ENCODE measurements at places on chromosomes 11 and 22.

- DNase-seq, result no peak
These were observed 186.8 kb downstream of the FAM181B start for GRCh38 chr11:82546661-82547557.

DNA sequence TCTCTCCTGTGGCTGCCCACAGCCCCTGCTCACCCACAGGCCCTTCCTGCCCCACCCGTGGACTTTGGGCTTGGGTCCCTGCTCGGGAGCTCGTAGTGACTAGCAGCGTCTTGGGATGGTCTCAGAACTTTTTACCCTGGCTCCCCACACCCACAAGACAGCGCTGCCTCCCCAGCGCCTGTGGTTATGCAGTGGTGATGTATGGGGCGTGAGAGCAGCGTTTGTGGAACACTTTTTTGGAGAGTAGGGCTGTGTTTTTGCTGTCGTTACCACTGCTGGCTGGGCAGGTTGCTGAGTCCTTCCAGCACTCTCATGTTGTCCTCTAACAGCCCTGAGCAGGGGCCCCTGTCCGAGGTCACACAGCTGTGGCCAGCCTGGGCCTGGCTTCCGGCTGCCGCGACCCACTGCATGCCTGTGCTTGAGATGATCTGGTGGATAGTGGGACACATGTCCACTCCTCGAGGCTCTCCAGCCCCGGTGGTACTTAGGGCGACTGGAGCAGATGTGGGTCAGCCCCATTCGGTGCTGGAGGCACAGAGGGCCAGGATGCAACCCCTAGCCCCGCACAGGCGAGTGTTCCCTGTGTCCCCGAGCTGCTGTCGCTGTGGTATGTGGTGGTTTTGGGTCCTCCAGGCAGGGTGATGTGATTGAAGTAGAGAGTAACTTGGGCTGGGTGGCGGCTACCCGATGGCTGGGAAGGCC, 7.1 kb upstream of the GRAMD4 start:
- DNase-seq, result peak; percentile 14

DNA sequence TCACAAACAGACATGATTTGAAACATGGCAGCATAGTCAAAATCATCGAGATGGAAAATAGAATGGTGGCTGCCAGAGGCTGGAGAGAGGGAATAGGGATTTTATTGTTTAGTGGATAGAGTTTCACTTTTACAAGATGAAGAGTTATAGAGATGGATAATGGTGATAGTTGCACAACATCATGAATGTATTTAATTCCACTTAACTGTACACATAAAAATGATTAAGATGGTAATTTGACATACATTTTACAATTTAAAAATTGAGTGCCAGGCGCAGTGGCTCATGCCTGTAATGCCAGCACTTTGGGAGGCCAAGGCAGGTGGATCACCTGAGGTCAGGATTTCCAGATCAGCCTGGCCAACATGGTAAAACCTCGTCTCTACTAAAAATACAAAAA, 21.2 kb downstream of the TTC28 start:
- DNase-seq, result no peak

GRCh38 chr22:48631288-48631863, 1196.3 kb downstream of the BRD1 start:
- DNase-seq, result no peak

GRCh38 chr22:38781033-38781432, 12.9 kb downstream of the DNAL4 start:
- no peak for DNase-seq

DNA sequence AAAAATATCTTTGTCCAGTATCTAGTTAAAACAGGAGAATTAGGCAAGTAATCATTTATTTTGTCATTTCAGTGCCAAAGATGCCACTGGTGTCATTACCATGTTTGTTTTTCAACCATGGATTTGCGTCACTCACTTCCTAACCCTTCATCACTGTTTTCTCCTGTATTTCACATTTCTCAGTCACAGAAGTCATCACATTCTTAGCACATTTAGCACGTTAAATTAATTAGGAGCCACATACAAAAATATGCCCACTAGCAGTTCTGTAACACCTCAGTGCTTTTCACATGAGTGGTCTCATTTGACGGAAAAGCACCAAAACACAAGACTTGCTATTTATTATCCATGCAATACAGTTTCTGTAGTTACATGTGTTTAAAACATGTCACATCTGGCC, 546.0 kb downstream of the METTL15 start:
- DNase-seq, result no peak

GRCh38 chr22:24413736-24414385, 13.5 kb upstream of the ADORA2A start:
- no peak for DNase-seq

DNA sequence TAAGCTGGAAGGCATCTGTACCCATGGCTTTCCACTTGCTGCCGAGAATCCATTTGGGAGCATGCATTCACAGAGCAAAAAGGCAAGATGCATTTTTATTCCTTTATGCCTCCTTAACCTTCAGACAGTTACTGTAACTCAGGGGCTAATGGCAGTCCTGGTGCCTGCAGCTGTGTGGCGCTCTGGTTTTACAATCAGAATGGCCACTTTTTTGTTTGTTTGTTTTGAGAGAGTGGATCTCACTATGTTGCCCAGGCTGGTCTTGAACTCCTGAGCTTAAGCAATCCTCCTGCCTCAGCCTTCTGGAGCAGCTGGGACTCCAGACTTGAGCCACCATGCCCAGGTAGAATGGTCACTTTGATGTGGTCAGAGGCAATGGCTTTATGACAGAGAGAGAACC, 101.8 kb downstream of the NAV2 start:
- DNase-seq, result no peak

DNA sequence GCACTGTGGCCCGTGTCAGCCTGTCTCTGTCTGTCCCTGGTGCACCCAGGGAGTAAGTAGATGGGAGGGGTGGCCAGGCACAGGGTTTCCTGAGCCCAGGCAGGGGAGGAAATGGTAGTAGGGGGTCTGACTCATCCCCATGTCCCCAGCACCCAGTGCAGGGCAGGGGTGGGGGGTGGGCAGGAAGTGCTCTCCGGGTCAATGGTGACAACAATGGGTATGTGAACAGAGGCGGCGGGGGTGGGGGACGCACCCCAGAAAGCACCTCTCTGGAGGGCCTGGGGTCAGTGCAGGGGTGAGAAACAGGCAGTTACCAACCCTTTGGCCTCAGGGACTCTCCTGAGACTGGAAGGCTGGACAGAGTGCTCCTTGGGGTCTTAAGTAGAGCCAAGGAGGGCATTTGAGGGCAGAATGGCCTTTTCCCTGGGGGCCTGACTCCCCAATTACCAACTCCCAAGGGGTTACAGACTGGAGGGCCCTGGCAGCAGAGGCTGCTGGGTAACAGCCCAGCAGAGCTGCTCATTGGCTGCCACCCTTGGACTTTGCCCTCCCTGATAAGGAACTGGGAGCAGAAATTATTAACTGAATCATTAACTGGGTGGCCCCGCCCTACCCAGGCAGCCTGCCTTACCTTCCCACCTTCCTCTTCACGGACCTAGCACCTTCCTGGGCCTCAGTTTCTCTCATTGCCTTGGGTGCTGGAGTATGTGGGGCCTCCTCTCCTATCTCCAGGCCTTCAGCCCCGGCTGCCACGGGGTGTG, 4.2 kb downstream of the MYRF start:
- no peak for DNase-seq

DNA sequence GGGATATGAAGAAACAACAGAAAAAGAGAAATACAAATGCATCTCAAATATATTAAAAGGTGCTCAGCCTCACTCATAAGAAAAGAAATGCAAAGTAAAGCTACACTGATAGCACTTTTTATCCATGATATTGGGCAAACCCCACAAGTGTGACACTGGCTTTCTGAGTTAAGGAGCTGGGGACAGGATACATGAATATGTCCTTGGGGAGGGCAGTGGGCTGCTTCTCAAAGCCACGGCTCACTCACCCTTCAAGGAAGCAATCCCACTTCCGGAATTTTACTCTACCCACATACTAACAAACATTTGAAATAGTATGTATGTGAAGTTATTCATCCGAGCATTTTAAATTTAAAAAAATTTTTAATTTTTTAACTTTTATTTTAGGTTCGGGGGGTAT, 41.1 kb upstream of the SLC22A12 start:
- DNase-seq, result no peak

- DNase-seq, result no peak
These were observed 49.5 kb downstream of the PAX6 start for GRCh38 chr11:31761636-31762035.

DNA sequence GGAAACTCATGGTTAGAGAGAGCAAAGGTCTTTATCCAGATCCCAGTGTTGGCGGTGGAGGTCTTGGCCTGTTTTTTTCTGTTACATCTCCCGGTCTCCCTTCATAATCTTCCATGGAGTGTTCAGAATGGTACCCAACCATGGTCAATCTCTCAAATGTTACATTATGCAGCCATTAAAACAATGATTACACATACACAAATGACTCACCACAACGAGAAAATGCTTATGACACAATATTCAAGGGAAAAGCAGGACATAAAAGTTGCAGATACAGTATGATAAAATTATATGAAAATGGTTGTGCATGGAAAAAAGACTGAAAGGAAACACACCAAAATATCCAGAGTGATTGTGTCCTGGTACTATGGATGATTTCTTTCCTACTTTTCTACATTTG, 17.8 kb upstream of the CSNK1E start:
- no peak for DNase-seq

- no peak for DNase-seq
These were observed 37.6 kb upstream of the UBASH3B start for GRCh38 chr11:122617926-122618325.

GRCh38 chr22:20088263-20088648, 8.2 kb downstream of the DGCR8 start:
- DNase-seq, result no peak

DNA sequence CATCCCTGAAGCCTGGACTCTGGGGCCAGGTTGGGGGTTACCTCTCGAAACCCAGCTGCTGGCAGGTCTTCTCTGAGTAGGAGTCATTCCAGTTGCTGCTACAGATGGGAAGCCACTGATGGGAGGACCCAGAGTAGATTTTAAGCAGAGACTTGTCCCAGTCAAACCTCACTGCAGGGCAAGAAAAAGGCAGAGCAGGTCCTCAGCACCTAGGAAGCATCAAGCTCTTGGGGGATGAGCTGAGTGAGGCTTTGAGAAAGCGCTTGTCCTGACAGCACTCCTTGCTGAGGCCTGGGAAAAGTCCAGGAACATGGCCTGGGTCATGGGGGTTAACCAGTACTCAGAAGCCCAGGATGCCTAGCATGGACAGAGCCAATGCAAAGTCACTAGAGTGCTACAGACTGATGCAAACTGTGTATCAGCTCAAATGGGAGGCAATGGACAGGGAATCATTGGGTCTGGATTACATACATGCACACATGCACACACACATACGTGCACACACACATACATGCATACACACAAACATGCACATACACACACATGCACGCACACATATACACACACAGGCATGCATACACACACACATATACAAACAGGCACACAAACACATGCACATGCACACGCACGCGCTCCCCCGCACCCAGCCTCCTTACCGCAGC, 15.3 kb downstream of the TMPRSS13 start:
- no peak for DNase-seq

- peak; percentile 27 for DNase-seq
These were observed at the start of gene DGAT2 for GRCh38 chr11:75768112-75768908. TSS of gene DGAT2 (plus strand) at chr11:75768778. CDS start at chr11:75768992, 214 bp downstream.

GRCh38 chr11:40716344-40717130, 742.9 kb downstream of the LRRC4C start:
- DNase-seq, result no peak

DNA sequence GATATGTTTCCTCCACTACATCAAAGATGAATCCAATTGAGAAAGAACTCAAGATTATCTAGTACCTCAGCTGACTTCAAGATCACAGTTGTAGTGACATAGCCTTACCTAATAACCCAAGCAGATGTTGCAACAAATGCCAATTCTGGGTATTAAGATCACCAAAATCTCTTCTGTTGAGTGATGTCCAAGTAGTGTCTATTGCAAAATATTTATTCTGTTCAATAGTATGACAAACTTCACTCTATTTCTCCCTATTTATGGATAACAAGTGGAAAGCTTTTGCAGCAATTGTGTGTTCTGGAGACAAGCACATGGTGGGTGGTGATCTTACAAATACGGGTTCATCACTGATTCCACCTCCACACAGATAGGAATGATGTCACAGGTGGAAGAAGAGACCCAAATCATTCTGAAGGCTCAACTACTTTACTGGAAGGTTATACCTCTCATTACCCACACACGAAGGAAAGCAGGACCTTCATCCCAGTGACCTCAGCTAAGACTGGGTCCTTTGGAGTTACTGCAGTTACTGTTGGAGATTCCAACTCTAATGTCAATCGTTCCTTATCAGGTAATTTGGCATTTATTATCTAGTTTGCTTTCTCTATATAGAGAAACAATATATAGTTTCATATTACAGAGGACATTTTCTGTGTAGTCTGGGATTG, 72.0 kb downstream of the CD44 start:
- DNase-seq, result no peak

- no peak for DNase-seq
These were observed 89.3 kb downstream of the RDX start for GRCh38 chr11:110207123-110207522.

- no peak for DNase-seq
These were observed 35.0 kb upstream of the SCGB1A1 start for GRCh38 chr11:62383822-62384221.

DNA sequence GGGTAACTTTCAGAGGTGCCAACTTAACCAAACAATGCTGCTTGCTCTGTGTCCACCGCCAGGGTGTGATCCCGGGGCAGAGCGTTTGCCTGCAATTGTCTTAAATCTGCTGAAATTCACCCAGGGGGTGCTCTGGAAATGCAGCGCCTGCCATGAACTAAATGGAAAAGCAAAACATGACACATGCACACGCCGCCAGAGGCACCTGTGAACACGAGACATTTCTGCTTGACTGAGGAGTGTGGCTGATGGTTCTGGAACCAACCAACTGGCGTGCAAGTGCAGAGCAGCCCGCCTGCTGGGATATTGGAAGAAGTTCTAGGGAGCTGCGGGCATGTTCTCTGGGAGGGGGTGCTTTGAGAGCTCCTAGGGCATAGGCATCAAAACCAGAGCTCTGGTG, 30.4 kb downstream of the DSCAML1 start:
- DNase-seq, result no peak

DNA sequence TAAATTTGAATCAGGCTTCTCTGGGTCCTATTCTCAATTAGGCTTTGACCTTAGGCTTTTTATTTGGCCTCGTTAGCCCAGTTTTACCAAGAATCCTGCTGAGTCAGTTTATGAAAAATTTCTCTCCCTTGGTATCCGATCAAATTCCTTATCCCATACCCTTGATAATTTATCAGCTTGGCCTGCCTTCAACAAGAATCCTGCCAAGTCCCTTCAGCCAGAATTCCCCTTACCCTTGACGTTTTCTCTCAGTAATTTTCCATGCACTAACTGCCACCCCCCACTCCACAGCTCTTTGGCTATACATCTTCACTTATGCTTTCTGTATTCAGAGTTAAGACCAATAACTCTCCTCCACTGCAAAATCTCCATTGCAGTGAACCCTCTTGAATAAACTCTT, 811.0 kb upstream of the CCDC90B start:
- DNase-seq, result no peak

GRCh38 chr11:103076361-103076760, 15.6 kb downstream of the DCUN1D5 start:
- DNase-seq, result no peak
